ENCODE measurements at places on chromosomes 1 and 21.

- no peak for DNase-seq
These were observed 96.4 kb downstream of the OBSCN start for GRCh38 chr1:228304225-228304624.

DNA sequence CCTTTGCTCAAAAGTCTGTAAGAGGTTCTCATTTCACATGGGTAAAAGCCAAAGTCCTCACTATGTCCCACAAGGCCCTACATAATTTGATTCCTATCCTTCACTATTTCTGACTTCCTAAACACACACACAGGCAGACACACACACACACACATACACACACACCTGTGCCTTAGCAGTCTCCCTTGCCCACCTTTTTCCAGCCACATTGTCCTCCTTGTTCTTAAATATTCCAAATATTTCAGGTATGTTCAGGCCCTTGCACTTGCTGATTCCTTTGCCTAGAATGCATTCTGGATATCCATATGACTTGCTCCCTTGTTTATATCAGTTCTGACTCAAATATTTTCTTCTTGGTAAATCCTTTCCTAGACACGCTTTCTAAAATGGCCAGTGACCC is 54.6 kb downstream of the NTNG1 start:
- DNase-seq = no peak

DNA sequence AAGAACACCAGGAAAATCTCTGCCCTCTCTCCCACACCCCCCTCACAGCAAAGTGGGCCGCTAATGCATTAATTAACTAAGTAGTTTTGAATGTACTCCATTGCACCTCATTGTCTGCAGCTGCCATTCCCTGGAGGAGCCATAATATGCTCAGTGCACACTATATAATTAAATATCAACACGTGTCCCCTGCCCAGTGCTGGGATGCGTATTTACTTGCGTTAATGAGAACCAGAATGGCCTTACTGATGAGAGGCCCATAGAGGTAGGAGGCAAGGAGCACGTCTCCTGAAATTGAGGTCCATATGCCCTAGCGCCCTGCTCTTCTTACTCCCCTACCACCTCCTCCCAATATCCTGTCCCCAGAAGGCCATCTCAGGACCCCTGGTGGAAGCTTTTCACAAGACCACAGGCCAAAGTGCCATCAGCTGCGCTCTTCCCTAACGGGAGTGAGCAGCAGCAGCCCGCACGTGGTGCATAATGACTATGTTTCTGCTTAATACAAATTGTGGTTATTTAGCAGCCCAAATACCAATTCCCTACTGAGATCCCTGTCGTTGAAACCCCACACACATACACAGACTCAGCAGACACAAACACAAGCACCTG is 76.8 kb downstream of the PLXNA2 start:
- DNase-seq = no peak

DNA sequence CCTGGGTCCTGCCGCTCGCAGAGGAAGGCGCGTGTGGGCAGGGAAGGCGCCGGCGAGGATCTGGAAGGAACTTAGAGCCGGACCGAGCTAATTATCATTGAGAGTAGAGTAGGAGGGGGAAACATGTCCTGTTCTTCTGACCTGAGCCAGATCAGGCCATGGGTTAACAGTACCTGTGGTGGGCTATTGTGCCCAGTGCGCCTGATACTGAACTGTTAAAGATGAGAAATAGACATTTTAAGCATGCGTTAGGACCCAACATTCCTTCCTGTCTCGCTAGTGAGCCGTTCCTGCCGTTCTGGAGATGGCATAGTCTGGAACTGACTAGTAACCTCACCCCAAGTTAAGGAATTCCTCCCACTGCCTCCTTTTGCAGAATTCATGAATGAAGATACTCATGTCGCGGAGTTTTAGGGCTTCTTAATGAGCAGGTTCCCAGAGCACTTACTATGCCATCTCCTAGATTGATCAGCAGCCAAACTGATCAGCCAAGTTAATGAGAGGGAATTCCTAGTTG is 870 bp downstream of the STRIP1 start:
- DNase-seq = no peak
